NCI-H226 (cell line): ENCODE measurements at places on chromosomes 7 and 10.

DNA sequence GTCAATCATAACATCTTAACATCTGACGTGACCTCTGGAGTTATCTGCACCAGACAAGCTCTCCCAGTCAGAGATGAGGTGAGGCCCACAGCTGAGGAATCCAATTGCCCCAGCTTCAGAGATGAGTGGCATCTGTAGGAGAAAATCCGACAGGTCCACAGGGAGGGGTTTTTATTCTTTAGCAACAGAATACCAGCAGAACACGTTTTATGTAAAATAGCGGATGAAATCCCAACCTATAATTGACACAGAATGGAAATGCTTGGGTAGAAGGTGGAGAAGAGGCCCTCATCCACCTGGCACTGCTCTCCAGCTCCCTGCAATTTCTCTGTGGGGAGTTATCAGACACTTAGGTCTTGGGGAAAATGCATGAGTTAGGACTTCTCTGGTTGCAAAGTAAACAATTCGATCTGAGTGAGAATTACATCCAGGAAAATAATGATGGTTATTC lies 144.2 kb upstream of the NRP1 start:
- no peak for DNase-seq

- no peak for DNase-seq
Measured at GRCh38 chr10:110747609-110748464, 103.7 kb downstream of the RBM20 start.

DNA sequence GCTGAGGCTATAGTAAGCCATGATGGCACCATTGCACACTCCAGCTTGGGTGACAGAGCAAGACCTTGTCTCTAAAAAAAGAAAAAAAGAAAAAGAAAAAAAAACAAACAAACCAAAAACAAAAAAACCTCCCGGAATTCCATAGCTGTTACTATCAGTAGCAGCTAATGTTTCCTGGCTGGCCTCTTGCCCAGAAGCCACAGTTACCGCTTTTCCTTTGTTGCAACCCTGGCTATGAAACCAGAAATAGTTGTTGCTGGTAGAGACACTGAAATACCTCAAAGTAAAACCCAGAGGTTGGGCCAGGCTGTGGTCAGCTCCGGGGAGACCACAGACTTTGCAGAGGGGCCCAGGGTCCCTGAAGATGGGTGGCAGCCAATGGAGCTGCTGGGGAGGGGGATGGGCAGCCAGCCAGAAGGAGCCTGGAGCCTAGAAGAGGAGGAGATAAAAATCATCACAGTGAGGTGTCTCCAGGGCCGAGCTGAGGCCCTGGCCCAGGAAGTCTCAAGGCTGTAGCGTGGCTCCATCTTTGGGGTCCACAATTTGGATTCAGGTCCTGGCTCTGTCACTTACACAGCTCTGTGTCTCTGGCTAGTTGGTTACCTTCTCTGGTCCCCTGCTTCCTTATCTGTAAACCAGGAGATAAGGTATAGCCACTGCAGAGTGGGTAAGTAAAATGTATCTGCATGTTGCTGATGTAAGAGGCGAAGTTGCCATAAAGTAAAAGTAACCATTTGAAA lies 3.4 kb upstream of the CHST12 start:
- DNase-seq: peak; percentile 99

DNA sequence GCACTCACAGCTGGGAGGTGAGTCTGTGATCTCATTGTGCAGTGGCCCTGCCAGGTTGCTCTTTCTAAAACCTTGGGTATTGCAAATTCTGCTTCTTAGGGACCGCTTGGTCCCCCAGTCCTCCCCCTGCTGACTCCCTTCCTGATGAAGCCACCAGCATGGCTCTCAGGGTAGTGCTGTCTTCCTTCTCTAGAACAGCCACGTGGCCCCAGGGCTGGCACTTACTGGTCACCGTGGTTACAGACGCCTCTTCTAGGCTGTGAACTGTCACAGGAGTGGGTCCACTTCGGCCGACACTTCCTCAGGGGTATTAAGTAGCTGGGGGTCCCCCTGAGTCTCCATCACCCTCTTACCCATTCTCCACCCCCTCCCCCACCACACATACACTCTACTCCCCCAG lies 2.7 kb upstream of the HTRA1 start:
- DNase-seq: no peak

DNA sequence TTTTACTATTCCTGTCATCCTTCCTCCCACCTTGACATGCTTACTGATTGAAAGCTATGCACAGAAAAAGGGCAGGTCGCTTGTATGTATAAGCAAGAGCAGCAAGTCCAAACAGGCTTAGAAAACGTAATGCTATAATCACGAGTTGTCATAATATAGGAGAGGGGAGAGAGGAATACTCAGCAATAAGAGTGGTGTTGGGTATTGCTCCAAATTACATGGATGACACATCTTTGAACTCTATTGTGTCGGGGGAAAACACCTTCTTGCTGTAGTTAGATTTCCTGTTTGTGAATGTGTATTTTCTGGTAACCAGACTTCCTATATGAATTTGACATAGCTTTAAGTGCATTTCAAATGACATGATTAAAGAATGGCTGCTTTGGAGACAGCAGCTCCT lies 7.5 kb downstream of the MET start:
- peak; percentile 38 for DNase-seq
